ENCODE measurements at places on chromosomes 7 and 10.

DNA sequence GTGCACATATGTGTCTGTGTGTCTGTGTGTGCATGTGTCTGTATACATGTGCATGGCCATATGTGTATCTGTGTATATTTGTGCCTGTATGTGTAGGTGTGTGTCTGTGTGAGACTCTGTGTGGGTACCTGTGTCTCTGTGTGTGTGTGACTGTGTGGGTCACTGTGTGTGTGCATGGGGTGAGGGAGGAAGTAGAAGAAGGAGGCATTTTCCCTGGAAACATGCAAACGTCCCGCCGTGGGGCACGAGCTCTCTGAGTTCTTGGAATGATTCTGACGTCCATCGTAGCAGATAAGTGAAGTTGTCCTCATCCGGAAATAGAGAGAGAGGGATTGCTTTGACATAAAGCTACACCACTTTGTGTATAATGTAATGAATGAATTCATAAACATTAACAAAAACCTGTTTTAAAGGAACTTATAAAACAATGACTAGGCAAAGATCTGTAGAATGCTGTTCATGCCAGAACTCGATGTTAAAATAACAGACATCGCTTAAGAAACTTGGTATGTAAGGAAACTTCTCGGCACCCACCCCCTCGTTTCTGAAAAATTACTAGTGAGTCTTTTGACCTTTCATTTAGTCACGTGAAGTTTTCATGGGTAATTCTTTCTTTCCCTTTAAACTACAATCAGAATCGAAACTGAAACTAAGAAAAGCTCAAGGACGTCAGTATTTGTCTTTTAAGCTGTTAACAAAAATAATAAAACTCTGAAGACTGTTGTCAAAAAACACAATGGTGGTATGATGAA, 43.6 kb upstream of the KLF6 start:
- DNase-seq, result no peak

GRCh38 chr7:129689995-129690581, 78.6 kb downstream of the NRF1 start:
- no peak for DNase-seq

GRCh38 chr7:129742256-129742655, 130.7 kb downstream of the NRF1 start:
- no peak for DNase-seq

DNA sequence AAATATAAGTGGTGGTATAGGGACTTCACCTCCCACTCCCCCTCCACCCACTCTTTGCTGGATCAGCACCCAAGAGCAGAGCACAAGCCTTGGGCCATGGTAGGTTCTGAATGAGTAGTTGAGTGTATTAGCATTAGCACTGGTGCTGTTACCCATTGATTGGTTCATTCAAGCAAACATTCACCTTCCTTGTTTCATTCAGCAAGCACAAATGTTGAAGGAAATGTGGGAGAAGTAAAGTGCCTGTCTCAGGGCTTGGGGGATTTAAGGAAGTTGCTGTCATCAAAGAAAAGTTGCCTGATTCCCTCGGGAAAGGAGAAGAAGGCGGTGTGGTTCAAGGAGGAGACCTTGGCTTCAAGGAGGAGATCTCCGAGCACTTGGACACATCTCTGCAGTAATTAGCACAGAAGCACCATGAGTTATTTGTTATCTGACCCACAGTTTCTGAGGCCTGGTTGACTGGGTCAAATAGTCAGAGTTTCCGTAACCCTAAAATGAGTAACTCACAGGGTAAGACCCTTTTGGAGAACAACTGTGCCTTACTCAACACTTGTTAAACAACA, 17.3 kb downstream of the IL2RA start:
- DNase-seq, result no peak

DNA sequence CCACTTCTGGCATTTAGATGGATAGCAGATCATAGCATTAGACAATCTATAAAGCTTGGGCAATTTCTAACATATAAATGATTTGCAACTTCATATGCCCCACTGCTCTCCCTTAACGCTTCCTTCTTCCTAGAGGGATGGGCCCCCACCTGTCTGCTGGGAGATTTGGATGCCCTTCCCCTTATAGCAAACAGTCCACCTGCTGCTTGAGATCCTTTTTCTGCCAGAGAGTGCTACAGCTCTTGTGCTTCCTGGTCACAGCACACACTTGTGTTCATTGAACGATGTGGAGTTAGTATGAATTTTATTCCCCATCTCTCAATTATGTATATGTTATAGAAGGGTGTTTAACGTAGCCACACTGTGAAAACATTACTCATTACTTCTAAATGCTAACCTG, 10.4 kb upstream of the PCGF5 start:
- DNase-seq, result no peak

- DNase-seq, result no peak
These were observed 46.2 kb upstream of the ZNF107 start for GRCh38 chr7:64619705-64620104.

GRCh38 chr7:22871661-22872060, 49.0 kb upstream of the TOMM7 start:
- DNase-seq, result no peak

DNA sequence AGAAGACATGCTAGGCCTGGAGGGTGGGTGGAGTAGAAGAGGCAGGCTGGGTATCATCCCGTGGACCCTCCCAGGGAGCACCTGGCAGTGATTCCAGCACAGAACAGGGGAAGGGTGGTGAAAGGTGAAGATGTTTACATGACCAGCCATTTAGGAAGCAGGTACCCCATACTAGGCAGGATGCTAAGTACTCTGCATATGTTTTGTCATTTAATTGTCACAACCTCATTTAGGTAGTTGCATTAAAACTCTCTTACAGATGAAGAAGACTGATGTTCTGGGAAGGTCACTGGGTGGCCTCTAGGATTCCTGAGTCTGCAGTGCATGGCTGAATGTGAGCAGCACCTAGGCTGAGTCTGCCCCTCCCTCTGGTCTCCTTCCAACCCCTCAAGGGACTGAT, 15.2 kb downstream of the ITPRIP start:
- no peak for DNase-seq

GRCh38 chr7:48441848-48442492, 270.7 kb downstream of the ABCA13 start:
- no peak for DNase-seq

DNA sequence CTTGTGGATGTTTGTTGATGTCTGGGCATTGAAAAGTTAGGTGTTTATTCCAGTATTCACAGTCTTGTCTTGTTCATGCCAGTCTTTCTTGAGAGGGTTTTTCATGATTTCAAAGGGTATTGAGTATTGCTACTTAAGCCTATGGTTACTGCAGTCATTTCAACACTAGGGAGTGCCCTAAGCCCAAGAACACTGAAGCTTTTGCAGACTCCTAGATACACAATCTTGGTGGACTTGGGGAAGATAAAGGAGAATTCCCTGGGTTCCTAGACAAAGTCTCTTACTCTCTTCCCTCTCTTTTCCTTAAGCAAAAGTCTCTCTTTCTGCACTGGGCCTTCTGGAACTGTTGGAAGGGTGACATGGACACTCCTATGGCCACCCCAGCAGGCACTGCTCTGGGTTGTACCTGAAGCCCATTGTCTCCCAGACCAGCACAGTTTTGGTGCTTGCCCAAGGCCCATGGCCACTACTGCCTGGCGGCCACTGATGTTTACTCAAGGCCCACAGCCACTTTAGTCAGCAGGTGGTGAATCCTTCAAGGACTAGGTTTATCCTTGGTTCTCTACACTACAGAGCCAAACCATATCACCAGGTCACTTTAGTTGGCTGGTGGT, 24.9 kb downstream of the SAMD9 start:
- DNase-seq, result no peak

DNA sequence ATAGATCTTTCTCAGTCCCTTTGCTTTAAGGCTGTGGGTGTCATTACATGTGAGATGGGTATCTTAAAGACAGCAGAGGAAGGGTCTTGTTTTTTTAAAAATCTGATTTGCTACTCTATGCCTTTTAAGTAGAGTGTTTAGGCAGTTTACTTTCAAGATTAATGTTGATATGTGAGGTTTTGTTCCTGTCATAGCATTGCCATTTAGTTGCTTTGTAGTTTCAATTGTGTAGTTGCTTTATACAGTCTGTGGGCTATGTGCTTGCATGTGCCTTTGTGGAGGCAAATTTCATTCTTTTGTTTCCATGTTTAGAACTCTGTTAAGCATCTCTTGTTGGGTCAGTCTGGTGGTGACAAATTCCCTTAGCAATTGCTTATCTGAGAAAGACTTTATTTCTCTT, 54.6 kb downstream of the ZNF783 start:
- no peak for DNase-seq

- no peak for DNase-seq
These were observed 266 bp upstream of the STMP1 start for GRCh38 chr7:135662123-135662372.

- no peak for DNase-seq
These were observed 38.5 kb downstream of the EN2 start for GRCh38 chr7:155496267-155497005.

- no peak for DNase-seq
These were observed 88.5 kb downstream of the AHCYL2 start for GRCh38 chr7:129313282-129313681.

- DNase-seq, result no peak
These were observed 45.9 kb downstream of the HIPK2 start for GRCh38 chr7:139731802-139732470.

DNA sequence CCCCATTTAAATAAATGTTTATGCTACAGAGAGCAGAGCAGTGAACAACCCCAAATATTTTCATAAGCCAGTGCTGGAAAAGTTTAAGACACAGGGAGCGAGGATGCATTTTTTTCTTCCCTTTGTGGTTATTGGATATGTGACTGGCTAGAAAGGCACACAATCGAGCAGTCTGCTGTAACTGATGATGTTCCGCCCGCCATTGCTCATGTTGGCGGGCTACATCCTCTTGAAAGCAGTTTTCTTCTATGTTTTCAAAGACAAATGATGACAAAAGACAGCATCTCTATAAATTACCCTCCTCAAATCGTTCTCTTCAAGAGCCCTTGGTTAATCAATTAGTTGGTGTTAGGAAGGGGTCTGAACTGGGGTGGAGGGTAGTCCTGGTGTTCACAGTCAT, 269.8 kb downstream of the SKAP2 start:
- DNase-seq, result no peak

GRCh38 chr10:12417331-12417730, 68.0 kb downstream of the CAMK1D start:
- DNase-seq, result no peak

DNA sequence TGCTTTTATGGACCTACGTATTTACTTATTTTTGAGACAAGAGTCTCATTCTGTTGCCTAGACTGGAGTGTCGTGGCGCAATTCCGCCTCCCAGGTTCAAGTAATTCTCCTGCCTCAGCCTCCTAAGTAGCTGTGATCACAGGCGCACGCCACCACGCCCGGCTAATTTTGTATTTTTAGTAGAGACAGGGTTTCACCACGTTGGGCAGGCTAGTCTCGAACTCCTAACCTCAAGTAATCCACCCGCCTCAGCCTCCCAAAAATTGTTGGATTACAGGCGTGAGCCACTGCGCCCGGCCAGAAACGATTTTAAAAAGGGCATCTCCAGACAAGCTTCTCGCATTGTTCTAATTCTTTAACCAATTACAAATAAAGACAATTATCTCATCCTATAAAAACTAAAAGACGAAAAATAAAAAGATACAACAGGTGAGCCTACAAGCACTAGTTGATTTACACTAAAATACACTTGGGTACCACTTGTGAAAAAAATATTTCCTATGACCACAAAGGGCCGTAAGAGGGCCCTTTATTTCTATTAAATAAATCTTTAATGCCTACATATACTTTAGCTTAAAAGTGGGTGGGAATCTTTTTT, 2.4 kb downstream of the TRA2A start:
- DNase-seq, result no peak

- no peak for DNase-seq
These were observed 60.2 kb upstream of the LOXL4 start for GRCh38 chr10:98328163-98328562.

DNA sequence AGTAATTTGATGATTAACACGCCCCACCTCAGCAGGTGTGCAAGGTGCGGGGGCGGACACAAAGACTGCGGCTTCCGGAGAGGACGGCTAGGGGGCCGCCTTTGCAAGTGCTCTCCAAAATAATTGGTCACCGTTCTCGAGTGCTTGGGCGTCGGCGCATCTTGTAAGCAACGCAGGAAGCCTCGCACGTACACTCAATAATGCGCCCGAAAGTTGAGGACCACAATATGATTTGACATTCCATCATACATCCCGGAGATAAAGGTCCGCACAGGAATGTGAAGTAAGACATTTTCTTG, 114.7 kb downstream of the EBF3 start:
- DNase-seq, result no peak

DNA sequence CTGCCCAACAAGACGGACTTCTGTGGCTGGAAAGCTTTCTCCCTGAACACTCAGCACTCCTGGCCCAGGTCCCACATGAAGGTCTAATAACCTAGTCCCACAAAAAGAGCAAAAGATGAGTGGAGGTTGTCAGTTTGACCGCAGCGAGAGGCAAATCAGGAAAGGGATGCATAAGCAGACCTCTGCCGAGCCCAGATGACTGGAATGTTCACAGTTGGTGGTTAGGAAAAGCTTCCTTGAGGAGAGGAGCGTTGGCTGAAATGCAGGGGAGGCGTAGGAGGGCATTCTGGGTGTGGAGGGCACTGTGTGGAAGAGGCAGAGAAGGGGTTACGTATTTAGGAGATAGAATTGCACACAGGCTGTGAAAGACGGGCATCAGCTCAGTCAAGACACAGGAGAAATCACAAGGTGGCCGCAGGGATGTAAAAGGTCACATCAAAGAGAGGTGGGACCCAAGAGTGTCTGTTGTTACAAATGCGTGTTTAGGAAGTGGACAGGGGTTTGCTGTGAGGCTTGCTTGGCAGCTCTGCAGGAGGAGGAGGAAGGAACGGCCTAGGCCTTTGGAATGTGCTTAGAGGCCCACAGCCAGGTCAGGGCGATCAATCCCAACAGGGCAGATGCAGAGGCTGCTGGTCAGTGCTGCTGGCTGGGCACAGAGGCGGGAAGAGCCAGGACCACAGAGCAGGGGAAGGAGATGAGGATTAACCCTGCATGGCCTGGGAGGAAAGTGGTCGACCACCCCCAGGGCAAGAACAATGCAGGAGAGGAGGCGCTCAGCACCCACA, 133.5 kb downstream of the VIPR2 start:
- no peak for DNase-seq

GRCh38 chr7:318878-319661, 29.1 kb downstream of the FOXL3 start:
- no peak for DNase-seq

GRCh38 chr7:1053002-1053411, 8.7 kb downstream of the GPR146 start:
- no peak for DNase-seq

DNA sequence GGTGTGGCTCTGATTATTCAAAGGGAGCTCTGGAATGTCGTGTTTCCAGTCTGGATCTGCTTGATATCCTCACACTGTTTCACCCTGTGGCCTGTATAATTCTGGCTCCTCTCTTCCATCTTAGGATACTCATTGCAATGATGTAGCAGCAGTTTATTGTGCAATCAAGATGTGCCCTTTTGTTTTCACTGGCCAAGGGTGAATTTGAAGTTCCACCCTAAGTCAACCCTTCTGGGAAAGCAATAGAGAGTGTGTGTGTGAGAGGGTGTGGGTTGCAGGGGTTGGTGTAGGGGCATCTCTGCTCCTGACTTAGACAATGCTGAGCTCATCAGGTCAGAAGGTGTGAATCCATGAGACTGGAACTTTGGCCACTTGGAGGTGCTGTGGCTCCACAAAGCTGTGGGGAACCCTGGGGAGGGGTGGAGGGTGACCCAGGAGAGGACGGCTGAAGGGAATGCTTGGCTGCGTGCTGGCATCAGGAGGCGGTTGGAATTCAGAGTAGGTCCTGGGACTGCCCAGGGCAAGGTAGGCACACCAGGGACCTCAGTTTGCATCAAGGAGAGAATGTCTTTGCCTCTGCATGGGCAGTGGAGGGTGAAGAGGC, 118.0 kb upstream of the PRSS58 start:
- DNase-seq, result no peak
